ENCODE measurements at places on chromosomes 5 and 9.

DNA sequence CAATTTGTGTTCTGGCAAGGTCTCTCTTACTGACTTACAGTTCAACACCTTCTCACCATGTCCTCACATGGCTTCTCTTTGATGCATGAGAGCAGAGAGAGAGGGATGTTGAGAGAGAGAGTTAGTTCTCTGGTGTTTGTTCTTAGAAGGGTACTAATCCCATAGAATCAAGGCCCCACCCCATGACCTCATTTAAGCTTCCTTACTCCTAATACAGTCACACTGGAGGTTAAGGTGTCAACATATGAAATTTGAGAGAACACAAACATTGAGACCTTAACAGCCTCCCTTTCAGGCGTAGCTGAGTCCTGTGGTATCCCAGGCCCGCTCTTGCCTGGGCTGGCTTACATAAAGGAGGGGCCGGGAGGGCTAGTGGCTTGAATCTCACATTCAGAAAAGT, 10.6 kb upstream of the SEMA6A start:
- DNase-seq = no peak

DNA sequence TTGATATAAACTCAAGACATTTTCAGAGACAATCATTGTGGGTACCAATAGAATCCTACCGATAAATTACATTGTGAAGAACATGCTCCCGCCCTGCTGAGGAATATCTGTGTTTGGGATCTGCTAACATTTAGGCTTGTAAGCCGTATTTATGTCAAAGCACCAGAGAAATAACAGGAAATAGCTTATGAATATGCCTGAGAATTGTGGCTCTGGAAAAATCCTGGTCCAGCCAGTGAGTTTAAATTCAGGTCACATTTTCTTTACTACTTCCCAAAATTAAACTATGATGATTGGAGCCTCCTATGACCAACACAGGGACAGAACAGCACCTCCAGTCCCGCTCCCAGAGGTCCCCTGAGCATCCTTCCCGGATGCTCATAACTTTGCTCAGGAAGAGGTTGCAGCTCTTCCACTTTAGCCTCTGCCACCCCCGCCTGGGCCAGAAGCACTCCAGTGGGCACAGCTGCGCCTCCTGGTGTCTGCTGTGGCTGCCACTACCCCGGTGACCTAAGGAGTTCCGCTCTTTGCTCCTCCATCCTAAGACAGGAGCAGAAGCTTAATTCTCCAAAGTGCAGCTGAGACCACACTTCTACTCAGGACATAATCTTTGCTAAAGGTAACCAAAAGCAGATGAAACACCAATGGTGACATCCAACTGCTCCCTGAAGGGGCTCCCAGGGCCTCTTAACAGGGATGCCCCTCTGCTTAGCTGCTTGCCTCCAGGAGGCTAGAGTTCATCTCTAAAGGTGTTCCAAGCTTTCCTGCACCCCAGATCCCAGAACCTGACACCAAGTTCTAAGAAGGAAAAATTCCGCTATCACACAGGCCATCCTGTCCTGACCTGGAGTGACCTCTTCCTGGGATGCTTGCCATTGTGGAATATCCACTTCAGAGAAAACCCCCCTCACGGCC, 58.8 kb downstream of the SLC1A1 start:
- DNase-seq = peak; percentile 73

- DNase-seq = no peak
Measured at GRCh38 chr9:93510041-93510440, 56.7 kb upstream of the FAM120AOS start.

DNA sequence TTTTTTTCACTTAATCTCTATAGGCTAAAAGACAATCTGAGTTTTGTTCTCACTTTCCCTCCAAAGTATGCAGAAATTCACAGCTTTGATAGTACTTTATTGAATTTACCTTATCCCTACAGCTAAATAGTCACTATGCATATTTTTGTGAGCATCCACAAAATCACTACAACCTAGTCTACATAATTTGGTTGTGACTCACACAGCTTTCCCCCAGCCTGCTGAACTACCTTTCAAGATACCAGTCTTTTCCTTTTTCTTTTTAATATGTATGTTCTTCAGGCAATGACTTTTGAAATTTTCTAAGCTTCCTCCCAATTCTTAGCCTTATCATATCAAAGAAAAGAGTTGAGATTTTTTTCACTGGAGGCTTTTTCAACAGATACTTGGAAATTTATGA, 347.3 kb upstream of the CDH6 start:
- no peak for DNase-seq

DNA sequence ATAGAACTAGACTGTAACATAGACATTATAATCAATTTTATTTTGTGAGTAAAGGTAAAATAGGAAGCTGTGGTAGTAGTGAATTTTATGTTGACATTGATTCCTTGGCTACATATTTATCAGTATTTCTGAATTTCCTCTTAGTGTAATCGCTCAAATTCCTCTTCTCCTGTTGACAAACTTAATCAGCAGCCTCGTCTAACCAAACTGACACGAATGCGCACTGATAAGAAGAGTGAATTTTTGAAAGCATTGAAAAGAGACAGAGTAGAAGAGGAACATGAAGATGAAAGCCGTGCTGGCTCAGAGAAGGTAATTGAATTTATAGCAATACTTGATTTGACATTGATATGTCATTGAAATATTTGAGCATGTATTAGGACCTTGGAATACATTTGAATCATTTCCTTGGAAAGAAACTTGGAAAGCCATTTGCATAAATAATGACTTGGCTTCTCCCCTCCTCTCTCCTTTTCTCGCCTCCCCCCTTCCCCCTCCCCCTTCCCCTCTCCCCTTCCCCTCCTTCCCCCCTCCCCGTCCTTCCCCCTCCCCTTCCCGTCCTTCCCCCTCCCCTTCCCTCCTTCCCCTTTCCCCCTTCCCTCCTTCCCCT, 75.5 kb downstream of the GPBP1 start:
- DNase-seq = no peak

DNA sequence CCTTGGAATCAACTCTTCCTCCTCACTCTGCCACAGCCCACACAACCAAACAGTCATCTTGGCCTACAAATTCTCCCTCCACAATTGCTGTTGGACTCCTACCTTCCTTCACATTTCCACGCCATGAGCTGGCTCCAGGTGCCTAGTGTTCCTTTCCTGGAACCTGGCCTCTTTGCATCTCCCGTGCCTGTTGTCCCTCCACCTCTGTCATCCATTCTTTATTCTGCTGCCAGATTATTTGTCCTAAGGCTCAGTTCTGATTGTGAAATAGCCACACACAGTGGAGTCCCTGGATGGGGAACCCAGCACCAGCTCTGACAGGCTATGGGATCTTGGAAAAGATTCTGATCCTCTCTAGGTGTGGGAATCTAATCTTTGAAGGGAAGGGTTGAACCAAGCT, 109.1 kb upstream of the ANKH start:
- no peak for DNase-seq

DNA sequence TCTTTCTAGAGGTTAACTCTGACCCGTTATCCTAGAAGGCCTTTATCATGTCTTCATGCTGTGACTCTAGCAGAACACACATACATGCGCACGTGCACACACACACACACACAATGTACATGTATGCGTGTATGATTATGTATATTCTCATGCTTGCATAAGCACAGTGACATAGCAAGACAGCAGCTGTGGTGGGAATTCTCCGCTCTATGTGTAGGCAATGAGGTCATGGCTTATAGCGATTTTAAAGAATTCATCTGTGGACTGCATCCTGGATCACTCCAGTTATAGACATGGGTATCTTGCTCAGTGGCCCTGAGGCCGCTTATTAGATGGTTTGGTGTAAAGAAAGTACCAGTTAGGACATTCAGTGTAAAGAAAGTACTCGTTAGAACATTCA, 106.2 kb downstream of the FBXL7 start:
- DNase-seq = no peak

DNA sequence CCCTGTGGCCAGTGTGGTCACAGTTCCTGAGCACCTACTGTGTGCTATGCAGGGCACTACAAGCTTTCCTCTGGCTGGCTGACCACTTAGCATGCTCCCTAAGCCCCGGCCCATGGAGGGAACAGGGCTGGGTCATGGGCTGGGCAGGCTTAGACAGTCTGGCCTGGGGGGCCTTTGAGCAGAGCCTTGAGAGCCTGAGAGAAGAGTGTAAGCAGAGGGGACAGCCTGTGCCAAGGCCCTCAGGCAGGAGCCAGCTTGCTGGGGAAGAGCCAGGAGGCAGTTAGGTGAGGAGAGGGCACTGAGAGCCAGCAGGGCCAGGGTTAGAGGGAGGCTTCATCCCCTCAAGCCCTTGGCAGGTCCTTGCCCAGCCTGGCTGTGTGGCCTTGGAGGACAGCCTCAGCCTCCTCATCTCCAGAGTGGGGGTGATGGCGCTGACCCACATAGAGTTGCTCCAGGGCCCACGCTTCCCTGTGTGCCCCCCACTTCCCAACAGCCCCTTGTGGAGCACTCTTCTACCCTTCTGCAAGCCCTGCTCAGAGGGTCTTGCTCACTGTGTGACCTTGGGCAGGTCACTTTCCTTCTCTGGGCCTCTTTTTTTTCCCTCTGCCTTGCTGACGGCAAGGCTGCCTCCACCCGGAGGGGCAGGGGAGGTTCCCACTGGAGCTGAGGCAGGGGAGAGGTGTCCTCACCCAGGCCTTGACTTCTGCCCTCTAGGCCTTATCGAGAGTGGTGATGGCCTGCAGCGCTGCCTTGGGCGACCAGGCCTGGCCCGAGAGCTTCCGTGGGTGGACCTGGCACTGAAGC, 107.1 kb downstream of the PHF2 start:
- DNase-seq = peak; percentile 44

DNA sequence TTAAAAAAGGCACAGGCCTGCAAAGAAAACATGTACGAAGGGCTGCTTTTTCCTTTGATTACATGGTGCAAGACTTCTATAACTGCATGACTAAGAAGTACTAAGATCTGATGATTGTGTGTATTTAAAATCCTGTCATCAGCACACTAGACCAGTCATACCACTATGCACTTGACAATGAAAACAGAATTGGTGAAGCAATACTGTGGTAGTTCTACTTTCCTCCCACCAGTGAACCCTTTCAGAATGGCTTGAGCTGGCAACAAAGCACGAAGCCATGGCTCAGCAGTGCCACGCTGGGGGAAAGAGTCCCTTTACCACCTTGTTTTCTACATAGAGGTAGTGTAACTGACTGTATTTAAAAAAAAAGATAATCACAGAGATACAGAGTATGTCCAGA, 49.0 kb upstream of the POU5F2 start:
- no peak for DNase-seq

GRCh38 chr9:30524311-30524710, 1860.1 kb upstream of the ACO1 start:
- DNase-seq = no peak

DNA sequence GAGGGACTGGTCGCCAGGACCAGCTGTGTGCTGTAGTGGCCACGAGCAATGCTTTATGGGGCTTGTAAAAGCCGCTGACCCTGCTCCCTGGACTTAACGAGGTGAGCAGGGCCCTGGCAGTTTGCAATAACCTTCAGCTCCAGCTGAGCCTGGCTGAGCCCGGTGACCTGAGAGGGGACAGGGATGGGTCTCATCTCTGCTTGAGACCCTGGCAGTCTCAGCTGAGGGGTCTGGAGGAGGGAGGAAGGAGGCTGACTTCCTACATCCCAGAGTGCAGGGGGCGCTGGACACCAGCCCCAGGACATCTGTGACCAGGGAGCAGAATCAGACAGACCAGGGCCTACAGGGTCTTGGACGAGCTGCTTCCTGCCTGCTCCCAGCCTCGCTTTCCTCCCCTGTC, 277.5 kb upstream of the MVB12B start:
- no peak for DNase-seq

DNA sequence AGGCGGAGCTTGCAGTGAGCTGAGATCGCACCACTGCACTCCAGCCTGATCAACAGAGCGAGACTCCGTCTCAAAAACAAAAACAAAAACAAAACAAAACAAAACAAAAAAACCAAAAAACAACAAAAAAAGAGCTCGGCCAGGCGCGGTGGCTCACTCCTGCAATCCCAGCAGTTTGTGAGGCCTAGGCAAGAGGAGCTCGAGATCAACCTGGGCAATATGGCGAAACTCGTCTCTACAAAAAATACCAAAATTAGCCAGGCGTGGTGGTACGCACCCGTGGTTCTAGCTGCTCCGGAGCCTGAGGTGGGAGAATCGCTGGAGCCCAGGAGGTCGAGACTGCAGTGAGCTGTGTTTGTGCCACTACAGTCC, 20.2 kb downstream of the TRIM7 start:
- no peak for DNase-seq

- no peak for DNase-seq
Measured at GRCh38 chr9:37453827-37454226, 11.4 kb downstream of the ZBTB5 start.

DNA sequence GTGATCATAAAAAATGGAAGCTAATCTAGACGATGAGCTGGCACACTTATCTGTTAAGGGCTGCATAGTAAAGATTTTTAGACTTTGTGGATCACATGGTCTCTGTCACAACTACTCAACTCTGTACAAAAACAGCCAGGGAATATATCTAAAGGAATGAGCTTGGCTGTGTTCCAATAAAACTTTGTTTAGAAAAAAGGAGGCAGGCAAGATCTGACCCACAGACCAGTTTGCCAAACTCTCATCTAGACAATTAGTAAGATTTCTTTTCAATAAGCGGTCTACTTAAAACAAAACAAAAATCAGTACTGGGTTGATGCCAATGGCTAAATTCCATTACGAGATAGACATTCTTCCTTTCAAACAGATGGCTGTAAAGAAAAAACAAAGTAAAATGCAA, 53.0 kb upstream of the RETREG1 start:
- DNase-seq = no peak

- DNase-seq = no peak
Measured at GRCh38 chr9:111005746-111006470, 32.4 kb downstream of the LPAR1 start.

DNA sequence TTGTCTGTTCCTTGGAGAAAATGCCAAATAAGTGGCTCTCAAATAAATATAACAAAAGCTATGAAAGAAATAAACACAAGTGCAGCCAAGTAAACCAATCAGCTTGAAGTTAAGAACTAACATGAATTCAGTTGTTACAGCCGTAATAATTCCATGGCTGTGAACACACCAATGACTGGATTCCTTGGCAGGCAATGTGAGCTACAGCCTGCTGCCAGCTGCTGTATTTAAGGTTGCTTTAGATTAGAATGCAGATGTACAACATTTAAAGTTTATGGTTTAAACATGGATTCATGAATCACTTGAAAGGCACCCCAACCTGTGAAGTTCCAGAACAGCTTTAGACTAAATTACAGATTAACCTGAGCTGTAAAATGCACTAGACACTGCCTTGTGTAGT, 626.4 kb upstream of the SEMA6A start:
- no peak for DNase-seq

GRCh38 chr9:79134654-79135053, 437.1 kb upstream of the TLE4 start:
- DNase-seq = no peak

GRCh38 chr9:72315510-72316311, 49.3 kb downstream of the ZFAND5 start:
- peak; percentile 59 for DNase-seq

GRCh38 chr5:3320317-3320875, 275.2 kb upstream of the IRX1 start:
- DNase-seq = no peak

GRCh38 chr9:33306037-33306436, 15.7 kb downstream of the NFX1 start:
- DNase-seq = no peak

Measured in ecto neural progenitor cell (in vitro differentiated cells).